COLO829 (cell line): ENCODE measurements at places on chromosomes 2 and 18.

DNA sequence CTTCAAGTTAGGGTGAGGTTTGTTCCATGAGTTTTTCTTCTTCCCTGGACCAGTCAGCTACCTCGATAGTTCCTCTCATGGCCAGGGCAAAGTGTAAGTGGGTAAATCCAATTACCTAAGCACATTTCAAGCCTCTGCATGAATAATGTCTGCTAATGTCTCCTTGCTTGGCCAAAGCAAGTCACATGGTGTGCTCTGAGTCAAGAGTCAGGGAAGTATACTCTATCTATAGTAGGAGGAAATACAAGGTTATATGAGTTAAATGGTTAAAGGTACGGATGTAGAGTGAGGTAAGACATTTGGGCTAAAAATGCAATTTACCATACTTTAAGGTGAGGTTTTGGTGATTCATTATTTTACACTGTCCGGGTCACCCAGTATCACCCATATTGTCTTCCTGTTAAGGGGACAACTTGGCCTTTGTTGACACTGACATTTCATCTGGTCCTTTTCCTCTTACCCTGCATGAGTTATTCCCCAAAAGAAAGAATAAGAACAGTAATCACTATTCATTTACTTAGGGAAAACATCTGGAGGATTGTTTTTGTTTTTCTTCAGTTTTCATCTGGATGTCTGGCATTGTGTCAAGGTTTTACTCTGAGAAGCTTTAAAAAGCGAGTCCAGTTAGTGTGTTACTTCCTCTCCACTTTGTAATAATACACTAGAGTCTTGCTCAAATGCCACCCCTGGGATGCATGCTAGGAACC lies 405.5 kb downstream of the RND3 start:
- no peak for DNase-seq

GRCh38 chr18:59631583-59632181 lies 65.5 kb downstream of the CCBE1 start:
- DNase-seq, result peak; percentile 18

DNA sequence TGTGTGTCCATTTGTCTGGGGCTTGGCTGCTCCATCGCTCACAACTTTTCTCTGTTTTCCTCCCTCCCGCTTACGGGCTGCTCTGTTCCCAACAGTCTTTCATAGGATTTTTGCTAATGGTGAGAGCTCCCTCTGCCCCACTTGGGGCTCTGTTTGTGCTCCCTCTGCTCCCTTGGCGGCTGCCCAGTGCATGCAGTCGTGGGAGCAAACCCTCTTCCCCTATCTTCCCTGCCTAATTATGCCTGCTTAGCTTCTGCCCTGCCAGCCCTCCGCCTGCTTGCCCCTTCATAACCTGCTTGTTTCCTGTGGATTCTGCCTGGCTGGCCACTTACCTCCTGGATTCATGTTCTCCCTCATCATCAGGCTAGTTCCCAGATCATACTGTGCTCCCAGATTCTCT lies 6.6 kb upstream of the KRTCAP3 start:
- DNase-seq, result no peak

DNA sequence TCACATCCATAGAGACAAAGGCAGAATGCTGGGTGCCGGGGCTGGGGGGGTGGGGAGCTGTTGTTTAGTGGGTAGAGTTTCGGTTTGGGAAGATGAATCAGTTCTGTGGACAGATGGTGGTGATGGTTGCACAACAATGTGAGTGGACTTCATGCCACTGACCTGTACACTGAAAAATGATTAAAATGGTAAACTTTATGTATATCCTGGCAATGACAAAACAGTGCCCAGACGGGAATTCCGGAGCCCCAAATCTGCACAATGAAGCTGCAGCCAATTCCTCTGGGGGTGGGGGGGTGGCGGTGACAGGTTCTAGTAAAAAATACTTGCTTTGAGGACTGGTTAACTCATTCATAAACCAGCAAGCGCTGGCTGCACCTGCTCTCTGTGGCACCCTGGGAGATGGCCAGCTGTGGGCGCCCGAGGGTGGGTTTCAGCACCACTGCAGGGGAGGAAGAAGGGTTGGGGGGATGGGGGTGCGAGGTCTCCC lies 81.8 kb upstream of the HPCAL1 start:
- DNase-seq, result no peak

- DNase-seq, result peak; percentile 85
Observed at GRCh38 chr2:170886386-170886785, 42.7 kb upstream of the GORASP2 start.

- no peak for DNase-seq
Observed at GRCh38 chr2:100141906-100142305, 484 bp downstream of the AFF3 start.

DNA sequence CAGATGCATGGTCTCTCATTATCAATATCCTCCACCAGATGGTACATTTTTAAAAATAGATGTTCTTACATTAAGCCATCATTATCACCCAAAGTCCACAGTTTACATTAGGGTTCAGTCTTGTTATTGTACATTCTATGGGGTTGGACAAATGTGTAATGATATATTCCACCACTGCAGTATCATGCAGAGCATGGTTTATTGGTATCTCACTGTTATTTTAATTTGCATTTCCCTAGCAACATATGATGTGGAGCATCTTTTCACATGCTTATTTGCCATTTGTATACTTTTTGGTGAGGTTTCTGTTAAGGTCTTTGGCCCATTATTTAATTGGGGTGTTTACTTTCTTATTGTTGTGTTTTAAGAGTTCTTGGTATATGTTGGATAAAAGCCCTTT lies 95.7 kb downstream of the PTH2R start:
- no peak for DNase-seq

DNA sequence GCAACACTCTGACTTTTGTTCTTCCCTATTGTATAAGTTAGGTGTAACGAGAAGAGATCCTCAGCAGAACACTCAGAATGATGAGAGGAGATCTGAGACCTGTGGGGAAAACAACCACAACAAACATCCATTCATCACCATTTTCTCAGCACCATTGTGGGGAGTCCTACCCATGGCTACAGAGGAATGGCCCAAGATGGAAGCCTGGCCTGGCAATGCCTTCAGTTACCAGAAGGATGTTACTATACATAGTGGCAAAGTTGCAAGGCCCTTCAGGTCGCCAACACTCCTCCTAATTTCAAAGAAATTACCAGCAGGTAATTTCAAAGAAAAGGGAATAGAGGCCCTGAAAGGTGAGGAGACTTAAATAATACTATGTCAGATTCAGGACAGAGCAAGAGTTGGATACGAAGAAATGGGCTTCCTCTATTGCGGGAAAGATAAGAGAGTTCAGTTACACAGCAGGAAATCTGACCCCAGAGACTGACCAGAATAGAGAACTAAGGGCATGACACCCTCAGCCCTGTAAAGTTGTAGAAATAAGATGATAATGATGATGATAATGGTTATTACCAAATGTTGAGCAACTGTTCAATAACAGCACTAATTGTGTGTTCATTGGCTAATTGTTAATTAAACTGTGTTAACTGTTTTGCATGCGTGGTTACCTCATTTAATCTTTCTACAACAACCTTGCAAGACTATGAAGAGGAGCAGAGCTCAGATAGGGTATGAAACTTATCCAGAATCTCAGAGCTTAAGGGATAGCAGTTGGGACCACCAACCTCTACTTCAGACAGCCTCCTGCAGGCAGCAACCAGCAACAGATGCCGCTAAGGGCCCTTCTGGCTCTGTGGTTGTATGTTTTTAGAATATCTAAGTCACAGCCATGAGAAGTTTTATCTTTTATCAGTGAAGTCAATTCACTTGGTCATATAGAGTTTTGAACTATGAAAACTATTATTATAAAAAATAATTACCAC lies 37.5 kb downstream of the DHRS9 start:
- no peak for DNase-seq

GRCh38 chr2:115650827-115651226 lies 1208.4 kb downstream of the DPP10 start:
- no peak for DNase-seq

DNA sequence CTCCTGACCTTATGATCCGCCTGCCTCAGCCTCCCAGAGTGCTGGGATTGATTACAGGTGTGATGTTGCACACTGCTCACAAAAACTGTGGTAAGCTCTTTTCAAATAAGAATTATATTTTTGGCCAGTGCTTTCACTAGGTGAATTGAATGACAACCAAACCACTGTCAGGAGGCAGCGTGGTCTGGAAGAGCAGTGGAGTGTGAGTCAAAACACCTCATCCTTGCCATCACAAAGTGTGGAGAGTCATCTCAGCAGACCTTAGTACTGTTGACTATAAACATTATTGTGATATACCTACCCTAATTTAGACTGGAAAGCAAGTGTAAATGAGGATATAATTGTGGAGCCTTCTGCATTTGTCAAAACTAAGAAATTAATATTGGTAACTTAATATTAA lies 61.3 kb downstream of the UBE2E3 start:
- no peak for DNase-seq

GRCh38 chr2:127101048-127101611 lies 5.8 kb downstream of the BIN1 start:
- no peak for DNase-seq

DNA sequence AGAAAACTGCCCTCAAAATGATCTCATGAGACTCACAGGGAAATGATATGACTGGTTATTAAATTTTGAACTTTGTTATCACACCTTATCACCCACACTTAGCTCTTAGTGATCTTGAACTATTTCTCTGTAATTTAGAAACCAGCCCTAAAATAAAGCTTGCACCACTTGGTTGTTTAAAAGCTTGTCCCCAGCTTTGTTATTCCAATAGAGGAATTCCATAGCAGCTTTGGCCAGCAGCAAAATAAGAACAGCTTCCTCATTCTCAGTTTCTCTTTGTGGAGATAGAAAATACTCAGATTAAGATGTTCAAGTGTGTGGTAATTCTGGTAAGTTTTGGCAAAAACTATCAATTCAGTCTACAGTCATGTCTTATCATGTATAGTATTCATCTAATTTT lies 54.4 kb upstream of the CCDC68 start:
- no peak for DNase-seq
